ENCODE measurements at places on chromosomes 12 and 14.

- peak; percentile 91 for DNase-seq
Observed at GRCh38 chr14:100708425-100709288, 18.0 kb upstream of the DLK1 start.

DNA sequence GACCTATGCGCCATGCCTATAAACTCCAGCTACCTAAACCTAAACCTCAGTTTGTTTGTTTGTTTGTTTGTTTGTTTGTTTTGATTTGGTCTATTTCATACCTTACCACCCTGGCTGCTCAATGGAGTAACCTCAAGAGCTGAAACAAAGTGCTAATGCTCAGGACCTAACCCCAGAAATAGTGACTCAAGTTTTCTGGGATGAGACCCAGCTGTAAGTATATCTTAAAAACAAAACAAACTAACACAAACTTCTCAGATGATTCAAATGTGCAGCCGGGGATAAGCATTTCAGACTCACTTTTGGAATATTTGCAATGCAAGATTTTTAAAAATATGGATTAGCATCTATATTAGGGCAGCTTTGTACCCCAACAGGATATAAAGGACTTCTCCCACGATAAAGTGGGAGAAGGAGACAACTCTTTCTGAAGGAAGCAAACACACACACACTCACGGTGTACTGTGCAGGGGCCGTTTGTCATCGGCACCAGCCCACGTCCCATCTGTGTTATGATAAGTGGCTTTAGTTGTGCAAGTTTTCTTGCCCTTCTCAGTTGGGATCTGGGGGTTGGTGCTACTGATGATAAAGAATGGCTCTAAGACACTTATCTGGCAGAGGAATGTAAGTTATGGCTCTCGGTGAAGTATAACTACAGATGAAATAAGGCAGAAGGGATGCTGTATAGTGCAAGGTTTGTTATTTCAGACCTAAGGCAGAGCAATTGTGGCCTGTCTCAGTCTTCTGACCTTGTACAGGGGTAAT is 516.7 kb upstream of the TMEM132C start:
- DNase-seq: no peak

- DNase-seq: no peak
Observed at GRCh38 chr12:50508970-50509663, 4.3 kb downstream of the DIP2B start.

DNA sequence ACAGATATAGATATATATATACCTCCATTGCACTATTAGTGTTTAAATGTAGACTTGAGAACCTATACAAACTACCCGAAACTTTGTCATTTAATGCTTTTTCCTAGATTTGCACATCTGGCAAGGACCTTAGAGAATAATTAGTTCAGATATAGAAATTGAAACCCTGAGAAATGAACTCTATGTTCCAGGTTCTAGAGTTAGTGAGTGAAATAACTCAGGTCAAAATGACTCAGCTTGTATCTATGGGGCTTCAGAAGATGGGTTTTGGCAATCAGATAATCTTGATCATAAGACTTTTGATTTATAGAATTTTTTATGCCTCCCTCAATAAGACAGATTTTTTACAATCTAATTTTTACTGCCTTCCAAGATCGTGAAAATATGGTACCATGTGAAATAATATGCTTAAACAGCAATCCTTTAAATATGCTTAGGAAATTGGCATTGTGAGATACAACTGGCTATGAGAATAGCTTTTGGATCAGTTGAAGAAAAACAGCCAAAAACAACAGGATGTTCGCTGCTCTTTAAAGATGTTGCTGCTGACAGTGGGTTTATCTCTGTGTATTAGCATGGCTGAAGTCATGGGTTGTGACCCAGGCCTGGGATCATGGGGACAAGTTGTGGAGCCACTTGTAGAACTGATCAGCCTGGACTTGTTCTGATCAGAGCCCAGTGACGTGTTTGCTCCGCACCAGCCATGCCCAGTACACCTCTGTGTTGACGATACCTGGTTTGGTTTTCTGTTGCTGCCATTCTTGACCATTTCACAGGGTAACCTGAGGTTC is 63.6 kb downstream of the TTLL5 start:
- DNase-seq: no peak

DNA sequence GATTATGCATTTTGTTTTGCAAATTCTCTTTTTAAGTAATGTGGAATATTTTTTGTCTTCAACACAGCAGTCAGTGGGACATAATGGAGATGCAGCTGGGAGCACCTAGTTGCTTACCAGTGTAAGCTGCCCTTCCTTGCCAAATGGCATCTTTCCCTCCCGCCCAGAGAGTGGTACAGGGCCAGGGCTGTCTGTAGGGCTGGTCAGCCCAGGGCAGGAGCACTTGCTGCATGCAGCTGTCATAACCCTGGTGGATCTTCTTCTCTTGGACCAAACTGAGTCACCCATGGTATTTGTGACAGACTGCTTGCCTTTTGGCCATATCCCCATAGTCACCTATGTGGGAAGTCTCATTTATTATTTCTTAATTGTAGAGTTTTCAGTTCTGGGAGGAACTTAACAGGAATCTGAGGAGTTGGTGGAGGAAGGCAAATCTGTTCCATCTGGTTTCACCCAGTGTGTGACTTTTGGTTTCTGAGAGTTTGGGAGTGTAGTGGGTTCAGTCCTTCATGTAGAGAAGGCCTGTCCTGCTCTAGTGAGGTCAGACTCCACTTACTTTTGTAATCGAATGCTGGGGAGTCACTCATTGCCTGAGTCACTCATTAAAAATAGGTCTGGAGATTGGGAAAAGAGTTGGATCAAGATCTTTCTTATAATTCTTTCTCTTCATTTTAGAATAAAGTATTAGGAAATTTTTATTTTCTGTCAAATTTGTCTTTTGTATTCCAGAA is 62.0 kb upstream of the ASPG start:
- no peak for DNase-seq

DNA sequence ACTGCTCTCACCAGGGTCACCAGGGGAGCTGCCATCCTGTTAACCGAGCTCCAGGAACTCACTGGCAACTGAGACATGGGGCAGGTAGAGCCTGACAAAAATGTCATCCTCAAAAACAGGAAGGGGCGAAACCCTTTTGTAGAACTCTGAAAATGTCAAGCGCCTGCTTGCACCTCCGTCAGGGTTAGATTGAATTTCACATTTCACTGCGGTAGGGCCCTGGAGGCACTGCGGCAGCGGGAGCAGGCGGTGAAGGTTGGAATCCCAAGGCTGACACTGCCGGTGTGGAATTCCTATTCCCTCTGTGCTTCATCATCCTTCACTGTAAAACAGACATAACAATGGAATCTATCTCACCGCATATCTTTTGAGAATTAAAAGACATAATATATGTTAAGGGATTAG is 142.8 kb upstream of the TMCC3 start:
- no peak for DNase-seq

DNA sequence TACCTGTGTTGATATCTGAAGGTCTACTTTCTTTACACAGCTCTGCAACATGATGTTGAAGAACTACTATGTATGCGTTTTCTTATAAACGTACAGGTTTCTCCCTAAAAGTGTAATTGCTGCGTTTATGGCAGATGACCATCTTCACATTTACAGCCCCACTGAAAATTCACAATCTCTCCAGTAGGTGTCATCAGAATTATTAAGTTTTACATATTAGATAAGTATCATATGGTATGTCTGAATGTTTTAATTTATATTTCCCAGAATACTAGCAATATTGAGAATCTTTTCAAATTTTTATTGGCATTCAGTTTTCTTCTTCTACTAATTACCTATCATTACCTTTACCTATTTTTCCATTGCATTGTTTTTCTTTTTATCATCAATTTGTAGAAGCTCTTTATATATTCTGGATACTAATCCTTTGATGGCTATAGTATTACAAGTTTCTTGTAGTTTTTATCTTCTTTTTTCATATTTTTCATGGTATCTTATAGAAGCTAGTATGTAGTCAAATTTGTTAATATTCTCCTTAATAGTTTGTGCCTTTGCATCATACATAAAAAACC is 123.5 kb downstream of the CAPZA3 start:
- no peak for DNase-seq

GRCh38 chr12:131028587-131029338 is 75.1 kb downstream of the ADGRD1 start:
- no peak for DNase-seq

DNA sequence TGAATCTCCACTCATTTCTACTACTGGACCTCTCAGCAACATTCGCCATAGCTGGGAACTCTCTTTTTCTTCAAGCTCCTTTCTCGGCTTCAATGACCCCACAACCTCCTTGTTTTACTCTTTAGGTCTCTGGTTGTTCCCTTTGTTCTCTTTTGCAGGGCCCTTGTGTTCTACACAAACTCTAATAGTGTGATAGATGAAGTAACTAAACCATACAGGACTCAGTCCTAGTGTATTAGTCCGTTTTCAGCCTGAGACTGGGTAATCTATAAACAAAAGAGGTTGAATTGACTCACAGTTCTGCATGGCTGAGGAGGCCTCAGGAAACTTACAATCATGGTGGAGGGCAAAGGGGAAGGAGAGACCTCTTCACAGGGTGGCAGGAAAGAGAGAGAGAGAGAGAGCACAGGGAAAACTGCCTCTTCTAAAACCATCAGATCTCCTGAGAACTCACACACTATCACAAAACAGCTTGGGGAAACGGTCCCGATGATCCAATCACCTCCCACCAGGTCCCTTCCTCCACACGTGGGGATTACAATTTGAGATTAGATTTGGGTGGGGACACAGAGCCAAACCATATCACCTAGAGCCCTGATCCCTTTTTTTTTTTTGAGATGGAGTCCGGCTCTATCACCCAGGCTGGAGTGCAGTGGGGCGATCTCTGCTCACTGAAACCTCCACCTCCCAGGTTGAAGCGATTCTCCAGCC is 32.0 kb upstream of the WNK1 start:
- no peak for DNase-seq

- DNase-seq: no peak
Observed at GRCh38 chr12:26939953-26940352, 1.7 kb downstream of the FGFR1OP2 start.

DNA sequence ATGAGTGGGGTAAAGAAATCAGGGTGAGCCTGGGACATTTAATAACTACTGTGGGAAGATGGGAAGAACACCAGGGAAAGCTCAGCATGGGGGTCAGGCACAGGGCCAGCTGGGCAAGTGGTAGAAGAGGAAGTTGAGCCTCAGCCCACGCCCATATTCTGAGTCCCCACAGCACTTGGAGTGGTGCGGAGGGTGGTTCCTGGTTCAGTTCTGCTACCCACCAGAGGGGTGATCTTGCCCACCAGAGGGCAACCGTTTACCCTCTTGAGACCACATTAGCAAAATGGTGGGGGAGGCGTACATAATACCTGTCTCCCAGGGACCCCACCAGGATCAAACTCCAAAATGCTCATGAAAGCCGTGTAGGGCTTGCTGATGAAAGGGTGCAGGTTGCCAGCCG is 16.8 kb upstream of the ANKRD33 start:
- DNase-seq: no peak

DNA sequence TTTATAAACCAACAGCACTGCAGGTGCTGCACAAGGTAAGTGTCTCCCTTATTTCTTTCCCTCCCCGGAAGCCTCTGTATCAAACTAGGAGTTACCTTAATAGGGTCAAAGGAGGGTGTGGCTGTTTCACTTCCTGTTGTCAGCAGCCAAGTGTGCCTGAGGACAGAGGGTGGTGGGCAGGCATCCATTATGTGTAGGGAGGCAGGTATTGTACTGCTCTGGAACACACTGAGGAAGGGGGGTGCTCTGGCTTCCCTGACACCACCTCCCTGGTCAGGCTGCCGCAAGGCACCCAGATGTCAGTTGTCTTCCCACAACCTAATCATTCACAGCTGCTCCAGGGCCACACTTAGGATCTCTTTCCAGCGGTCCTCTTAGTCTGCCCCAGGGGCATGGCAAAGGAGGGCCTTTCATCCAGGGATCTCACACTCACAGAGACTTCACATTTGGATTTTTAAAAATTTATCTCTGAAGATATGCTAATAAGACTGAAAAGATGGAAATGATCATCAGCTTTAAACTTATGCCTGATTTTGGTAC is 132.0 kb upstream of the ARHGAP5 start:
- DNase-seq: no peak

DNA sequence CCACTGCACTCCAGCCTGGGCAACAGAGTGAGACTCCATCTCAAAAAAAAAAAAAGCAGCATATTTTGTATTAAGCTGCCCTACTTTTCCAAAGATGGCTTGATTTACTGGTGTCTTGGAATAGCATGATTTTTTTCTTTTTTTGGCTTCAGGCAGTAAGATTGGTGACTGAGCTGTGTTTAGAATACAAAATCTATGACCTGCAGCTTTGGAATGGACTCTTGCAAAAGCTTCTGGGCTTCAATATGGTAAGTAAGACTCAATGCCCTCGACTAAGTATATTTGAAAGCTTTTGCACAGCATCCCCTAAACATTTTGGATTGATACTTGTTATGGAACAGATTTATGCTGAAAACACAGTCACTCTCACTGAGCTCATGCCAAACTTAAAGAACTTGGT is 87.8 kb downstream of the KNTC1 start:
- no peak for DNase-seq

DNA sequence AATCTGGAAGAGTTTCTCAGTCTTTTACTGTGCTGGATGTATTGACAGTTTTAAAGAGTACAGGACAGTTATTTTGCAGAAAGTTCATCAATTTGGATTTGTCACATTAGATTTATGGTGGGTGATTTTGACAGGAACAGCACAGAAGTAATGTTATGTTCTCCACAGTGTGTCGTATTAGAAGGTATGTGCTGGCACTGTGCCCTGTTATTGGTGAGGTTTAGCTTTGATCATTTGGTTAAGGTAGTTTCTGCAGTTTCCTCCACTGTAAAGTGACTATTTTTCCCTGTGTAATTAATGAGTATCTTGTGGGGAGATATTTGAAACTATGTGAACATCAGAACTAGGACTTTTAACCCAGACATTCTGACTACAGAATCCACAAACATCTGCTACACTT is 308.5 kb upstream of the TBX3 start:
- DNase-seq: no peak

DNA sequence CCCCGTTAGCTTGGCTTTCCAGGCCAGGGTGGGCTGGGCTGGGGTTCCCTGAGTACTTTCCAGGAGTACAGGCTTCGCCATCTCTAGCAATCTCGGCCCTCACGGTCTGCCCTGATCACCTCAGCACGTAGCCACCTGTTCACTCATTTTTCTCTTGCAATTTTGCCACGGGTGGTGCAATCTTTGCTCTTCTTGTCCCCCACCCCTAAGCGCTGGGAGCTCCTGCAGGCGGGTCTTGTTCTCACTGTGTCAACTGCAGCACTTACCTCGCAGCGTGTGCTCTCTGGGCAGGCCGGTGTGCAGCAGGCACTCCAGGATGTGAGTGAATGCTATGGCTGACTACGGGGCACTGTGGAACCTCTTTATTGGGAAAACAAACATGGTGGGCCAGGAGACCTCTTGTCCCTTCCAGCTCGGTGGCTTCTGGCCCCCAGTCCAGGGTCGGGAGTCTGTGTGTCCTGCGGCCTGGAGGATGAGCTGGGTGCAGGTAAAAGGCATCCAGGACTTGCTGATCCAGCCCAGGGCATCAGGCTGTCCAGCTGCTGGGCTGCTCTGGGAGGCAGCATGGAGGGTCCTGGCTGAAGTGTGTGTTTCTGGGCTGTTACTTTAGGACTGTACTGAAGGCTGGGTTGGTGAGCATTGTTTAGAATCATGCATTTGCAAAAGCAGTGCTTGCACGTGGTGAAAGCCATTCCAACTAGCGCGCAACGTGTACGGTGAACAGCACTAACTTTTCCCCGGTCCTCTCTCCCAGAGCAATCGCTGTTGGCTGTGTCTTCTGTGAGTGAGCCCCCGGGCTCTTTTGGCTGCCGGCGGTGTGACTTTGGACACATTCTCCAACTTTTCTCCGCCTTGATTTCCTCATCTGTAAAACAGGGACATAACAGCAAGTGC is 1.5 kb upstream of the ULK1 start:
- DNase-seq: no peak

GRCh38 chr14:59274991-59275391 is 86.5 kb downstream of the DAAM1 start:
- DNase-seq: no peak

GRCh38 chr12:45284096-45284901 is 68.4 kb downstream of the ANO6 start:
- peak; percentile 91 for DNase-seq

All from T47D (cell line).